ENCODE measurements at places on chromosomes 11 and 22. TPM values are rescaled to one million over a fixed set of nuclear protein-coding genes. Genes with fewer than 3 reads are reported as not detected.

Gene GGTLC3
- not detected for polyA plus RNA-seq

Gene SCGB2A2
- not detected for polyA plus RNA-seq

Gene KCNK7
- polyA plus RNA-seq, result 1.5 TPM

Gene FZD4
- polyA plus RNA-seq, result 37.7 TPM

Gene OR5P2
- polyA plus RNA-seq, result not detected

Gene CD248
- 110 TPM for polyA plus RNA-seq

Gene GLYATL2
- polyA plus RNA-seq, result 1.0 TPM

Gene EHD1
- polyA plus RNA-seq, result 69.3 TPM

Gene DCDC1
- 0.13 TPM for polyA plus RNA-seq

Gene DNAJB7
- 0.43 TPM for polyA plus RNA-seq

Gene SLC29A2
- polyA plus RNA-seq, result 38.4 TPM

Gene FJX1
- polyA plus RNA-seq, result 8.9 TPM

Gene USH1C
- polyA plus RNA-seq, result 0.80 TPM

Gene SYT8
- polyA plus RNA-seq, result 0.41 TPM

Gene GP1BB
- polyA plus RNA-seq, result 7.9 TPM

Gene DYNC2H1
- 14.6 TPM for polyA plus RNA-seq

Gene CLMP
- polyA plus RNA-seq, result 47.1 TPM

Gene KRTAP5-9
- 0.19 TPM for polyA plus RNA-seq

Gene OR52A1
- not detected for polyA plus RNA-seq

Gene C11orf86
- not detected for polyA plus RNA-seq

Gene HSPB2
- 83.9 TPM for polyA plus RNA-seq

Gene GAB2
- 12.9 TPM for polyA plus RNA-seq

Gene CSNK2A3
- polyA plus RNA-seq, result 1.8 TPM

Gene MIOX
- not detected for polyA plus RNA-seq

Gene CDKN1C
- 155 TPM for polyA plus RNA-seq

Gene OR2AT4
- polyA plus RNA-seq, result not detected

Gene PTGDR2
- polyA plus RNA-seq, result 0.91 TPM

Gene SLC7A4
- polyA plus RNA-seq, result 1.3 TPM

Gene AP2A2
- 45.3 TPM for polyA plus RNA-seq

Gene ARSA
- polyA plus RNA-seq, result 13.4 TPM

Gene SYCE3
- polyA plus RNA-seq, result not detected

Gene LARGE2
- polyA plus RNA-seq, result 22.0 TPM

Gene E2F8
- polyA plus RNA-seq, result 26.5 TPM

Gene TNNT3
- polyA plus RNA-seq, result 9,652 TPM

Gene IL10RA
- polyA plus RNA-seq, result 3.3 TPM

Gene PDE2A
- polyA plus RNA-seq, result 16.9 TPM

Gene ASPHD2
- 1.8 TPM for polyA plus RNA-seq

Gene SEZ6L
- polyA plus RNA-seq, result not detected

Gene PSMD13
- not detected for polyA plus RNA-seq

Gene CLP1
- polyA plus RNA-seq, result 9.1 TPM

Gene NPTXR
- 5.3 TPM for polyA plus RNA-seq

Gene DDIAS
- polyA plus RNA-seq, result 6.1 TPM

Gene LRRC56
- polyA plus RNA-seq, result not detected

Gene PAX6
- 0.90 TPM for polyA plus RNA-seq

Gene TCN2
- 11.9 TPM for polyA plus RNA-seq

Gene PRG3
- 0.65 TPM for polyA plus RNA-seq

Gene APLNR
- polyA plus RNA-seq, result 89.6 TPM

Gene GAS2L1
- polyA plus RNA-seq, result 15.9 TPM

Gene DGAT2
- not detected for polyA plus RNA-seq

Gene CYB5R2
- polyA plus RNA-seq, result 17.8 TPM

Gene DERL3
- 1.9 TPM for polyA plus RNA-seq

Gene CD3G
- polyA plus RNA-seq, result 0.10 TPM

Gene HINFP
- polyA plus RNA-seq, result 14.8 TPM

Gene FHIP1B
- polyA plus RNA-seq, result not detected

Gene OR52N4
- not detected for polyA plus RNA-seq

All from muscle of arm (tissue), 14 donors.